Right lung (tissue), 10 donors: ENCODE measurements at places on chromosomes 3 and 15.

DNA sequence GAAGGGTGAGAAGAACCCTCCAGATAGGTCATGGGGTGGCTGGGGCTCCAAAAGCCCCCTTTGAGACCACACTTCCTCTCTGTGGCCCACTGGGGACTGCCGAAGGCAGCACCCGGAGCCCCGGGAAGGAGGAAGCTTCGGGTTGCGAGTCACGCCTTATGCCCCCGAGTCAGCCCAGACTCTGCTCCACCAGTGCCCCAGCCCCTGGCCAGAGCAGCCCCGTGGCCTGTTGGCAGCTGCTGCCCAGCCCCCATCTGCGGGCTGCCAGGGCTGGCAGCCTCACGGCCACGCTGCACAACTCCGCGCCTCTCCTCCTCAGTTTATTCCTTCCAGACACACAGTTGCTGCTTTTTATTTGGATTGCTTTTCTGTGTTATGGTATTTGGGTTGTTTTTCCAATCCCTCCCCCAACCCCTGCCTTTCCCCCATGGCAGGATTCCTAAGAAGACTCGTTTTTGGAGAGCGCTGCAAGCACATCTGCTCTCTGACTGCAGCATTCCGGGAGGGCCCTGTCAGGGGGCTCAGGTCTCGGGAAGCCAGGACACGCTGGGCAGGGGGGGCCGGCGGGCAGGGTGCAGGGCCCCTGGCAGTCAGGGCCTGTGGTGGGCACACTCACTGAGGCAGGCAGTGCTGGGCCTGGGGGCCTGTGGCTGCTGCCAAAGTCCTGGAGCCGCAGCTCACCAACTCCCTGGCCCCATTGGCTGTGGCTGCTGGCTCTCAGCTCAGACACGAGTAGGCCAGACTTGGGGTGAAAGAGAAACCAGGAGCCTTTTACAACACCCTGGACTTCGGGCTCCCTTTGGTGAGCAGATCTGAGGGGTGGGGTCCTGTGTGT lies 20.2 kb downstream of the MAGEF1 start:
- peak; percentile 81 for DNase-seq

DNA sequence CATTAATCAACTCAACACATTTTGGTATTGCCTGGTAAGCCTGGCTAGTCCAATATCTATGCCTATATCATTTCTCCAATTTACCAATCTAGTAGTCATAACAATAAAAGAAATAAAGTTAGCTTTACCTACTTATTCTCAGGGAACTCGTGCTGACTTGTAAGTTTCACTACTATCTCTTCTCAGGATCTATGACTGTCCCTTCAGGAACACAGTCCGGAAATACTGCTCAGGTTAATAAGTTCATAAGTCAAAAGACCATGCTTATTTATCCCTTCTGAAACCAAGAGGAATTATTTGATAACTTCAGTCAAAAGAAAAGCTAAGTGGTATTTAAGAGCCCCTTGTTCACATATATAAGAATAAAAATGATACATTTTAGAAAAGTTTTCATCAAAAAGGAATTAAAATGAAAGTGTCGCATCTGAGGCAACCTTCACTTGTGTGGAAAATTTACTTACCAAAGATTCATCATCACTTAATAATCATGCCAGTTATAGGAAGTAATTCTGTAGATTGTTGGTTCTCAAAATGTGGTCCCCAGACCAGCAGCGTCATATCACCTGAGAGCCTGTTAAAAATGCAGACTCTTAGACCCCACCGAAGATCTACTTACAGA lies 15.5 kb upstream of the THRB start:
- no peak for DNase-seq

GRCh38 chr15:92845126-92845508 lies 55.0 kb upstream of the CHD2 start:
- no peak for DNase-seq

DNA sequence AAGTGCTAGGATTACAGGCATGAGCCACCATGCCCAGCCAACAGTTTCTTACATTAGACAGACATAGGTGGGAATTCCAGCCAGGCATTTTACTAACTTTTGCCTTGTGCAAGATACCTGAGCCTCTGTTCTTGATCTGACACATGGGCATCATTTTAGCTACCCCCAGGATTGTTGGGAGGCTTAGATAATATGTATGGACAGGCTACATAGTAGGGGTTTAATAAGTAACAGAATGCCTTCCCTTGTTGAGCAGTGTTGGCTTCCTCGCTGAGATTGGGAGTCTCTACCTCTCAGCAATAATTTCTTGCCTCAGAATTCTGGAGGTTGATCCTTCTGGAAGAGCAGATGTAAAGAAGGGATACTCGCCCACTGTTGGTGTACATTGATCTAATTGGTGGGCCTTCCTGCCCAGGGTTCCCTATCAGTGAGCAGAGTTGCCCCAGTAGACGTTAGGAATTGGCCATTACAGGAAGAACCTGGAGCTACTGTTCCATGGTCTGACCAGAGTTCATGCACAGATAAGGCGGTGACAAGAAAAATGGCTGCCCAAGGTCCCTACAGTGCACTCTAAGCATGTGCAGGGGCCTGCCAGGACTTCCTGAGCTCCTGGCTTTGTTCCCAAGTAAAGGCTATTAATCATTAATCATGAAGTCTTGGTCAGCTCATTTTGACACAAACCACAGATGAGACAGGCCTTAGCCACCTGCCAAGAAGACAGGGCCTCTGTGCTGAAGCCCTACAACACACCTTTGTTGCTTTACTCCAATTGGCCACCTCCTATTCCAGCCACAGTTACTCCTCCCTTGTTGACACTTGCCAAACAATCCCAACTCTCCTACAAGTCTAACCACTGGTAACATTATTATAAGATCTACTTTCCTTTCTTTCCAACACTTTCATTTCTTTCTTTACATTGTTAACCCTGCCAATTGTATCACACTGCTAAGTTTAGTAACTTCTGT lies 5.0 kb upstream of the IL17RE start:
- no peak for DNase-seq

DNA sequence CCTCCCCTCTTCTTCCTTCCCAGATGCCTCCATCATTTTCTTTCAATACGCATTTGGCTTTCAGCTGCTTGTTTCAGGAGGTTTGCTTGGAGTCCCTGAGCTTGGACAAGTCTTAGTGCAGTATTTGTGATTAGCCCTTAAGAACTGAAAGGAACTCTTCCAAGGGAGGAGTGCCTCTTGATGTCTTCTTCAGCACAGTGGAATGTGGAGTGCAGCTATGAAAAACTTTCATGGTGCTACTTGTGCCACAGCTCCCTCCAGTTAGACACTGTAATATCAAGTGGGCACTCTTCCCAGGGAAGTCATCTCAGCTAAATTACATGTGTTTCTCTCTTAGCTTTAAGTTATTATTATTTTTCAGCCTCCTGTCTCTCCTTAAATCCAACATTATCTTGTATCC lies 173.1 kb downstream of the NECTIN3 start:
- DNase-seq, result no peak

DNA sequence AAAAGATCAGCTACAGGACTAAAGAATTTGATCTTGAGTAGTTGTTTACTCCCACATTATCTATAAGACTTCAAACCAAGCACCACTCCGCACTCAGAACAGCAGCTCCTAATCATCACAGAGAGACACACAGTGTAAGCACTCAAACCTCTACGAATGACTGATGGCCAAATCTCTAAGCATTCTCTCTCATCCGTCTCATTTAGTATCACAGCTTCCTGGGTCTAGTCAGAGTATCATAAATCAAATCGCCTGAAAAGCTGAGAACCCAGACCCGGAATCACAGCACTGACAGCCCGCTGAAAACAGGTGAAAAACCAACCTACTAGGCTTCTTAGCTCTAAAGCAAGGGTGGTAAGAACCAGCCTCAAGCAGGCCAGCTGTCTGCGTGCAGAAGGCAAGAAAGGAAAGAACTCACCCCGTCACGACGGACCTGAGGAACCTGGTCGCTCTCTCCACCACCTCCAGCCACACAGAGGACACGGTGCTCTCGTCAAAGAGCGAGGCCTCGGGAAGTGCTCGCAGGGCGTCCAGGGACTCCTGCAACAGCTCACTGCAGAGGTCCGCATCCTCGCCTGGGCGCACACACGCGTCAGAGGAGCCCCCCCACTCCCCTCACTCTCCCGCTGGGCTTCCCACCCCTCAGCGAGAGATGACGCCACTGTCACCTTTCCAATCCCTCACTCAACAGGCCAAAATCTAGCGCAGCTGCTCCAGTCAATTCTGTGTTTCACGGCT lies 47.9 kb downstream of the HERC2 start:
- DNase-seq, result no peak

DNA sequence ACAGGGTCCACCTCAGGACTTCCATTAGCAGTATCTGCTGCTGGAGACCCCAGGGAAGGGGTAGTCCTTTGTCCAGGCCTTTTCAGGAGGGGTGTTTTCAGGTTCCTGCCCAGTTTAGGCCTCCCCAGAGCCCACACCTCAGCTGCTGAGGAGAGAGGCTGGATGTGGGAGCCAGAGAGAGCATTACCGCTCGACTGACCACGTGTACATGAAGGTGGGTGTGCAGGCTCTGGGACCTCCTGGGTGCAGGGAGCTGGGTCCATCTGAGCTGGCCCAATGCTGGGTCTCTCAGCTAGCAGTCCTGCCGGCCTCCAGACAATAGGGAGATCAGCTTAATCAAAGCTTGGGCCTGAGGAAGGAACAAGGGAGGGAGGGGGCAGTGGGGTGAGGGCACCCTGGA lies 29.1 kb upstream of the POLG start:
- DNase-seq, result no peak

- DNase-seq, result no peak
Observed at GRCh38 chr15:55590788-55591187, 2.6 kb upstream of the PYGO1 start.

DNA sequence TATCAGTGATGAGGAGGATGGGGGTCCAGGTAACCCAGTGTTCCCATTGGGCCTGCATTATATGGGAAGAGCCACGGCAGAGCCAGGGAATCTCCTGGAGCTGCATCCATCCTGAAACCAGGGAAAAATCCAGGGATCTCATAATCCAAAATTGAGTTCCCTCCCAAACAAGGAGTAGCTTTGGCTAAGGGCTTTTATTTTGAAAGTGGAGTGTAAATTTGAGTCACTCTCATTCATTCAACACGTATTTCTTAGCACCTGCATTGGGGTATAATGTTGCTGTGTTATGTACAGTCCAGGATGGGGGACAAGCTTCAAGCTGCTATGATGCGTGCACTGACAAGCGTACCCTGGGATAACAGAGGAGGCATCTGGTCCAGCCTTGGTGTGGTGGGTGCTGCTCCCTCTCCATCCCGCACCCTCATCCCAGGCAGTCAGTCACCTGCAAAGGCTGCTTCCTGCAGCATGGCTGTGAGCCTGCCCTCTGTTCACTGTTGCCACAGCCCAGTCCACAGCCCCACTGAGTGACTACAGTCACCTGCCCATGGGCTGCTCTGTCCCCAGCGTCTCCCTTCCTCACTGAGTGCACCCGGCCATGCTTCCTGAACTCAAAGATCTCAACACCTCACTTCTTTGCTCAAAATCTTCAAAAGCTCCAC lies 135.6 kb downstream of the OPA1 start:
- DNase-seq, result no peak

GRCh38 chr3:89227218-89227617 lies 119.8 kb downstream of the EPHA3 start:
- no peak for DNase-seq

DNA sequence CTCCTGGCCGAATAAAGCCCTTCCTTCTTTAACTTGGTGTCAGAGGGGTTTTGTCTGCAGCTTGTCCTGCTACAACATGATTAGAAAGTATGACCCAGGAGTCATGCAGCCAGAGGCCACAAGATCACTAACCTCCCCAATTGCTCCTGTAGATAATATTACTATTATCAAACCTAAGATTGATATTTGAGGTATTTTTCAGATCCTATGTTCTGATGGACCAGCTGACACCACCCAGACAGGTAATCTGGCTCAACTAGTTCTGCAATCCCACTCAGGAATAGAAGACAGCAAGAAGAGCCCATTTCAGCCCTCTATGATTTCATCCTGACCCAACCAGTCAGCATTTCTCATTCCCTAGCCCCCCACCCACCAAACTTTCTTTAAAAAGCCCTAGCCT lies 23.3 kb upstream of the LIMD1 start:
- DNase-seq, result no peak

- no peak for DNase-seq
Observed at GRCh38 chr3:38276081-38276916, 5.8 kb upstream of the SLC22A14 start.

- no peak for DNase-seq
Observed at GRCh38 chr3:119762876-119763275, 19.0 kb upstream of the NR1I2 start.

- DNase-seq, result no peak
Observed at GRCh38 chr3:107979538-107979937, 111.3 kb downstream of the CD47 start.

DNA sequence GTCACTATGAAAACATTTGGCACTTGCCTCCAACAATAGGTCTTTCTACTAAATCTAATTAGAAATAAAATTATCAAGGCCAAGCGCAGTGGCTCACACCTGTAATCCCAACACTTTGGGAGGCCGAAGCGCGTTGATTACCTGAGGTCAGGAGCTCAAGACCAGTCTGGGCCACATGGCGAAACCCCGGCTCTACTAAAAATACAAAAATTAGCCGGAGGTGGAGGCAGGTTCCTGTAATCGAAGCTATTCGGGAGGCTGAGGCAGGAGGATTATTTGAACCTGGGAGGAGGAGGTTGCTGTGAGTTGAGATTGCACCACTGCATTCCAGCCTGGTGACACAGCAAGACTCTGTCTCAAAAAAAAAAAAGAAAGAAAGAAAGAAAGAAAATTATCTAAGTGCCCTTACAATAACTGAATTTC lies 1.6 kb upstream of the PLD1 start:
- no peak for DNase-seq

- DNase-seq, result no peak
Observed at GRCh38 chr3:126733061-126733430, 29.0 kb downstream of the CHCHD6 start.

DNA sequence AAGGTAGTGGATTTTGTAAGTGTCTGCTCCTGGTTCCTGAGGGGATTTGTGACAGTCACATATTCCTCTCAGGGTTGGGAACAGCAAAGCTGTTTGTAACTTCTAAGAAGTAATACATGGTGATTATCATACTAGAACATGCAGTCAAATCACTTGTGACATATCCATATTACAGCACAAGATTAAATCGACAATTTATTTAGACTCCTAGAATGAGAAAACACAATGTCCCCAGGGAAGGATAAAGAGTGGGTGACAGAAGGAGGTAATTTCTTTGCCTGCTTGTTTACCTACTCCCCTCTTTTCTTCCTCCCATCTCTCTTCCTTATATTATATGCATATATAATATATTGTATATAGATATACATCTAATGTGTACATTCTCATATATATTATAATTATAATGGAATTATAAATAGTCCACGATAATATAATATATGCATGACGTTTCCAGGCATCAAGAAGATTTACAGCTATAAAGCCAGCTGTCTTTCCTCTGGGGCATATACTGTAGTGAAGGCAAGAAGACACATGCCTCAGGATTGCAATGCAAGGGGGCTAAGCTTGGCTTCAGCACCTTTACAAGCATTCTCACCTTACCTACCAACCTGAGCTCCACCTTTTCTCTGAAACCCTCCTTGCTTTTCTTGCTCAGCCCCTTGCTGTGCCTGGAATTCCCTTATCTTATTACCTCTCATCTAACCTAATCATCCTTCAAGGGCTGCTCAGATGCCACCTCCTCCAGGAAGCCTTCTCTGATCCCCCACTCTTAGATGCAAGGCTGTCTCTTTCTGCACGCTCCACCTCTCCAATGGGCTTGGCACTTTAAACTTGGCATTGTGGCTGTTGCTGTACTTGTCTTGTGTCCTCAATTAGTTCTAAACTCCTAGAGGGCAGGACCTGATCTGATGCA lies 73.1 kb upstream of the PIAS1 start:
- no peak for DNase-seq
